ENCODE measurements at places on chromosomes 4 and X.

GRCh38 chr4:56976283-56976836 is 1.0 kb downstream of the NOA1 start:
- DNase-seq: no peak

GRCh38 chrX:46838974-46839480 is 2.2 kb downstream of the RP2 start:
- DNase-seq: peak; percentile 34

DNA sequence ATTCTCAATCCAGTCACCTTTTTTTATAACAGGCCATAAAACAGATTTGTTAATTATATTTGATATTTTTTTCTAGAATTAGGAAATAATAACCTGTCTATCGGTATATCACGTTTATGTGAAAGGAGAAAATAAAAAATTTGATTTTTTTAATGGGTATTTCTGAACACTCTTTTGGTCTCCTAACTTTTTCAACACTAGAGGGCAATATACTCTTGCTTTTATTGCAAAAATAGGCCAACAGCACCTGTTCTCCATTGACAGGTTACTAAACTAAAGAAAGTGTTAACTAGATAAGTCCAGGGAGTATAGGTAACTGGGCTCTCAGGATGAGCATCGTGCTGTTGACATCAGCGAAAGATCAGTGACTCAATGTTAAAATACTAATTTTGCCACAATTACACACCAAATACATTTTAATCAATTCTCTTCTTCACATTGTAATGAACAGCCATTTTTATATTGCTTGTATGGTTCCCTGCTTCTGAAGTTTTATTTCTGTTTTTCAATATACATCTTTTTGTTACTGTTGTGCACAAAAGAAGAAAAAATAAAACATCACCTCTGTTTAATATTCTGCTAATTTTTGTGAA is 22.8 kb downstream of the NDST4 start:
- DNase-seq: peak; percentile 11

- DNase-seq: peak; percentile 8
Observed at GRCh38 chrX:40040686-40041461, 56.9 kb downstream of the BCOR start.

GRCh38 chrX:48918643-48919340 is at the start of gene PIM2:
Gene PIM2 (minus strand): TSS chrX:48919024. CDS start chrX:48918834, 190 bp downstream.
- peak; percentile 76 for DNase-seq

- DNase-seq: no peak
Observed at GRCh38 chr4:74933562-74934015, 673 bp downstream of the PARM1 start.

GRCh38 chr4:178339769-178340168 is 897.5 kb upstream of the AGA start:
- DNase-seq: peak; percentile 2

DNA sequence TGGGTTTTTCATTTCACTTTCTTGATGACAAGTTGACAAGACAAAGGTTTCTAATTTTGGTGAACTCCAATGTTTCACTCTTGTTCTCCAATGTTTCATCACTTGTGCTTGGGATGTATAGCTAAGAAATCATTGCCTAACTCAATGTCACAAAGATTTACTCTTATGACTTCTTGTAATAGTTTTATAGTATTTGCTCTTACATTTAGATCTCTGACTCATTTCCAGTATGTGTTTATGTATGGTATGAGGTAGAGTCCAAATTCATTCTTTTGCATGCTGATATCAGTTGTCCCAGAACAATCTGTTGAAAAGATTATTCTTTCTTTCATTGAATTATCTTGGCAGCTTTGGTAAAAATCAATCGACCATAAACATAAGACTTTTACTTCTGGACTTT is 12.2 kb upstream of the NWD2 start:
- no peak for DNase-seq

GRCh38 chr4:63325140-63325539 is 1084.1 kb downstream of the TECRL start:
- no peak for DNase-seq

DNA sequence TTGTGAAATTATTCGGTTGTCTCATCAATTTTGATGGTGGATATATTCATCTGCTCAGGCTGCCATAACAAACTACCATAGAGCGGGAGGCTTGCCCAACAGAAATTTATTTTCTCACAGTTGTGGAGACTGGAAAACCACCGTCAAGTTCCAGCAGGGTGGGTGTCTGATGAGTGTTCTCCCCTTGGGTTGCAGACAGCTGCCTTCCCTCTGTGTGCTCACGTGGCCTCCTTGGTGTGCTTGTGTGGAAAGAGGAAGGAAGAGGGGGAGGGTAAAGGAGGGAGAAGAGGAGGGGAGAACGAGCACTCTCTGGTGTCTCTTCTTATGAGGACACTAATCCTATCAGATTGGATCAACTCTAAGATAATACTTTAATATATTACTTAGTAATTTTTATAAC is 123.8 kb upstream of the TEX13D start:
- DNase-seq: no peak

DNA sequence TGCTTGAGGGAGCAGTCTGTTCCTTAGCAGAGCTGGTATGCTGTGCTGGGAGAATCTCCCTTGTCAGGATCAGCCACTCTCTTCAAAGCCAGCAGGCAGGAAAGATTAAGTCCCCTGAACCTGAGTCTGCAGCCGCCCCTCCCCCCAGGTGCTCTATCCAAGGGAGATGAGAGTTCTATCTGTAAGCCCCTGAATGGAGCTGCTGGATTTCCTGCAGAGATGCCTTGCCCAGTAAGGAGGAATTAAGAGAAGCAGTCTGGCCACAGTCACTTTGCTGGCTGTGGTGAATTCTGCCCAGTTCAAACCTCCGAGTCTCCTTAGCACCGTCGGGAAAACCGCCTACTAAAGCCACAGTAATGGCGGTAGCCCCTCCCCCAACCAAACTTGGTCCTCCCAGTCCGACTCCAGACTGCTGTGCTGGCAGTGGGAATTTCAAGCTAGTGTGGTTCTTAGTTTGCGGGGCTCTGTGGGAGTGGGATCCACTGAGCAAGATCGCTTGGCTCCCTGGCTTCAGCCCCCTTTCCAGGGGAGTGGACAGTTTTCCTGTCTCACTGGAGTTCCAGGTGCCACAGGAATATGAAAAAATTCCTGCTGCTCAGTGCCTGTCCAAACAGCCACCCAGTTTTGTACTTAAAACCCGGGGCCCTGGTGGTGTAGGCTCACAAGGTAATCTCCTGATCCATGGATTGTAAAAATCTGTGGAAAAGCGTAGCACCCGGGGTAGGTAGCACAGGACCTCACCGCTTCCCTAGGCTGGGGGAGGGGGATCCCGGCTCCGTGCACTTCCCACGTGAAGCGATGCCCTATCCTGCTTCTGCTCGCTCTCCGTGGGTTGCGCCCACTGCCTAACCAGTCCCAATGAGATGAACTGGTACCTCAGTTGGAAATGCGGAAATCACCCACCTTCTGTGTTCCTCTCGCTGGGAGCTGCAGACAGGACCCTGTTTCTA is 38.0 kb downstream of the RAB28 start:
- no peak for DNase-seq

GRCh38 chr4:108556588-108557200 is 63.7 kb upstream of the RPL34 start:
- DNase-seq: no peak

- no peak for DNase-seq
Observed at GRCh38 chrX:22366906-22367305, 94.2 kb downstream of the CBLL2 start.

GRCh38 chr4:162450531-162451035 is 286.8 kb upstream of the FSTL5 start:
- no peak for DNase-seq

GRCh38 chr4:153261461-153261860 is 57.2 kb downstream of the TRIM2 start:
- peak; percentile 8 for DNase-seq

Data from fibroblast of skin of right biceps (primary cell).